ENCODE measurements at places on chromosomes 4 and X.

DNA sequence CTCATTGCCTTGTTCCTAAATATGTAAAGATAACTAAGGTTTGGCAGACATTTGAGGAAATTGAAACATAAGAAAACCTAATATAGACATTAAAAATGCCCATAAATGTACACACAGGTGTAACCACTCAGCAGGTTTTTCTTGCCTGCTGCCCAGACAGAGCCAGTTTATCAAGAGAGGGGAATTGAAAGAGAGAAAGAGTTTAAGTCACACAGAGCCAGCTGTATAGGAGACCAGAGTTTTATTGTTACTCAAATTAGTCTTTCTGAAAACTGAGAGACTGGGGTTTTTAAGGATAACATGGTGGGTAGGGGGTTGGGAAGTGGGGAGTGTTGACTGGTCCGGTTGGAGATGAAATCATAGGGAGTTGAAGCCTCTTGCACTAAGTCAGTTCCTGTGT, 119.0 kb downstream of the CFAP299 start:
- DNase-seq = no peak

DNA sequence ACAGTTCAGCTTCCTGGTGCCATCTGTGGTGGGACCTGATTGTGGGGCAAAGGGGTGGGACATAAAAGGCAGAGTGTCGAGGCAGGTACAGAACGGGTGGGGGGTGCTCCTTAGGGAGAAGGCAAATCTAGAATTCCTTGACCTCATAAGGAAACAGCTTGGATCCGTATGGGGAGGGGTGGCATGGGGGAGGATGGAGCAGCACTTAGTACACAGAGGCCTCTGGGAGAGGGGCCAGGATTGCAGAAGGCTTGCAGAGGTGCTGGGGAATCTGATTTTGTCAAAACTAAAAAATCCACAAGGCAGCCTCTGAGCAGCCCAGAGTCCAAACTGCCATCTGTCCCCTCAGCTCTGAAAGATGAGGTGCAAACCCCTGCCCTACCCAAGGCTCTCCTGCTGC, 2.3 kb upstream of the EMD start:
- DNase-seq = no peak

DNA sequence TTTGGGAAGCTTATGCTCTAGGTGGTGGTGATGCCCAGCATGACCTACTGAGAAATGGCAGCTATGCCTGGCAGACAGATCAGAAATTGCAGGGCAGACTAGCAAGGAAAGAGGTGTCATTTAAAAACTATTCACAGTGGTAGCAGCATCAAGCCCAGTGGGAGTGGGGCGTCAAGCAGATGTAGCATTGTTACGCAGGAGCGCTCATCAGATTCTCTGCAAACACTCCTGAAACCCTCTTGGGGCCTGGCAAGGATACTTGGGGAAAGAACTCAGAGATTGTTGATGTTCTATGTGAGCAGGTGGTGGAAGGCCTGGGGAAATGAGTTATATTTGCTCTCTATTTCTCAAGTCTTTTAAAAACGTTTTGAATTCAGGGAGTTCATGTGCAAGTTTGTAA, 437.6 kb downstream of the RAPGEF2 start:
- DNase-seq = no peak

- DNase-seq = peak; percentile 46
Observed at GRCh38 chr4:76430519-76431388, 4.3 kb upstream of the SHROOM3 start.

DNA sequence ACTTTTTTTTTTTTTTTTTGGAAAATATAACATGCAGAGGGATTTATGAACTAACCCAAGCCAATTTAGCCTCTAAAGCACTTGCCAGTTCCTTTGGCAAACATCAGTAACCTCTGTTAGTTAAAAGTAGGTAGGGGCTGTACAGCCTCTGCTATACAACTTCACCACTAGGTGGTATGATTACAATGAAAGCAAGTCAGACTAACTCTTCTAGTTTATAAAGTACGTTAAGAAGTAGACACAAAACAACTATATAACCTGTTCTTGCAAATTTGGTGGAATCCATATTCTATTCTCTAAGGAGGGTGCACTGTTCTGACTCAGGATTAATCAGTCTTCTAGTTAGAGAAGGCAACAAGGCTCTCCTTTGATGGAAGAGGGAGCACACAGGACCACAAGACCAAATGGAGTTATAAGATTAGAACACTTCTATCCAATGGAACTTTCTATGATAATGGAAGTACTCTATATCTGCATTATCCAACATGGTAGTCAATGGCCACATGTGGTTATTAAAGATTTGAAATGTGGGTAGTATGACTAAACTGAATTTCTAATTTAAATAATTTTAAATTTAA, 12.8 kb downstream of the AIMP1 start:
- peak; percentile 19 for DNase-seq

DNA sequence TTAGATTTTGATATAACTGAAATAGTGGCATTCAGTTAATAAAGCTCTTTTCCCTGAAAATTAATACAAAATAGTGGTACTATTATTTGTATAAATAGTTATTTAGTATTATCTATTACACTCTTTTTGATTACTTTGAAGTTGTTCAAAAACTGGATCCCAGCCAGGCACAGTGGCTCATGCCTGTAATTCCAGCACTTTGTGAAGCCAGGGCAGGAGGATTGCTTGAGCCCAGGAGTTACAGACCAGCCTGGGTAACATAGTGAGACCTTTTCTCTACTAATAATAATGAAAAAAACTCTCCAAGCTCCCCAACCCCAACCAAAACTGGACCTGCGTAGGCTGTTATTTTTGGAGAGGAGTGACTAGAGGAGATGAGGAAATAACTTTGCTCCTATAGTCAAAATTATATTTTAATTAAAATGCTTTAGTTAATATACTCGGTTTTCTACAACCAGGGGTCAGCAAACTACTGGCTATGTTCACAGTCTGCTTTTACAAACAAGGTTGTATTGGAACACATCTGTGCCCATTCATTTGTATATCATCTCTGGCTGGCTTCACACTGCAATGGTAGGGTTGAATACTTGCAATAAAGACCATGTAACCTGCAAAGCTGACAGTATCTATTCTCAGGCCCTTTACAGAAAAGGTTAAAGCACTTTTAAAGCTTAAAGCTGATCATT, 27.6 kb downstream of the GUCY1A1 start:
- no peak for DNase-seq

DNA sequence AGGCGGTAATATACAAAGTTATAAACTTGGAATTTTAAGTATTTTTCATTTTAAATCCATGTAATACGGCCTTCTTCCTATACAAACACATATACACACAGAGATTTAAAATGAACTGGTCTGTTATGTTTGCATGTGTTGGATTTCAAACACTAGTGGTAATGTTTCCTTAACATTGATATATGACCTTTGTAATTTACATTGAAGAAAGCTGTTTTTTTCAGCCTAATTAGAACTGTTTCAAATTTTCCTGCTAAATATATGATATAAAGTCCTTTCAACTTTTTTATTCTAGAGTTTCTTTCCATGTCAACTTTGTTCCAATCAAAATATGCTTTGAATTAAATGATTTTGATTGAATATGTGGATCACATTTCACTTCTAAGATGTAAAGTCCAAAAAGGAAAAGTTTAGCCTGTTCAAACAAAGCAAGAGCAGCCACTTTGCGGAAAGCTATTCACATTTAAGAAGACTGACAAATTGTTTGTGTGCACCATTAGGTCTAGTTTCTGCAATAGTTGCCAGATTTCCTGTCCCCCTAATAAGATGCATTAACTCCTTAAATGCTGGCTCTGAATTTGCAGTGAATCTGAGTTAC, 226.0 kb upstream of the MAB21L2 start:
- no peak for DNase-seq

DNA sequence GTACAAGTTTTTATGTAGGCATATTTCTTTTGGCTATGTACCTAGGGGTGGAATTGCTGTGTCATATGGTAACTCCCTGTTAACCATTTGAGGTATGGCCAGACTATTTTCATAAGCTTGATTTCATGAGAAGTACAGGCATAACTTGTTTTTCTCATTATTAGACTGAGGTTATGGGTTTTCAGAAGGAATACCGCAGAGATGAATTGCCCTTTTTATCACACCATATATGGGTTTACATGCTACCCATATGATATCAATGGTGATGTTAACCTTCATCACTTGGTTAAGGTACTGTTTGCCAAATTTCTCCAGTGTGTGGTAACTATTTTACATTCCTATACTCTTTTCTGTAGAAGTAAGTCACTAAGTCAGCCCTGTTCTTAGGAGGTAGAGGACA, 23.5 kb downstream of the RAB40A start:
- no peak for DNase-seq
